ENCODE measurements at places on chromosomes 4 and X.

DNA sequence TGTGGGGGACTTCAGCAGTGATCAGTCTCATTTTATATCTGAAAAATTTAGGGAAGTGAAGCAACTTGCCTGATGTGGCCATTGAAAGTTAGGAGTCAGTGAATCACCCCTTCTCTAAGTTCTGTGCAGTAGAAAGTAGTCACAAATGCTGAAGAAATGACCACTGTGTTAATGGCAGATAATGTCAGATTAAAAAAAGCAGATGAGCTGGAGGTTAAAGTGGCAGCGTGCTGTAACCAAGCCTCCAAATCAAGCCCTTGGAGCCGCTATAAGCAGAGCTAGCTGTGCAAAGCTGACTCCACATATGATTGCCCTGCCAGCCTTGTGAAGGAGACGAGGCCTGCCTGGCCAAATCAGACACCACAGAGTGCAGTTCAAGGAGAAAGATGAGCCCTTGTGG lies 39.2 kb upstream of the PDE5A start:
- DNase-seq, result no peak

GRCh38 chr4:26360864-26361263 lies 40.0 kb downstream of the RBPJ start:
- no peak for DNase-seq

DNA sequence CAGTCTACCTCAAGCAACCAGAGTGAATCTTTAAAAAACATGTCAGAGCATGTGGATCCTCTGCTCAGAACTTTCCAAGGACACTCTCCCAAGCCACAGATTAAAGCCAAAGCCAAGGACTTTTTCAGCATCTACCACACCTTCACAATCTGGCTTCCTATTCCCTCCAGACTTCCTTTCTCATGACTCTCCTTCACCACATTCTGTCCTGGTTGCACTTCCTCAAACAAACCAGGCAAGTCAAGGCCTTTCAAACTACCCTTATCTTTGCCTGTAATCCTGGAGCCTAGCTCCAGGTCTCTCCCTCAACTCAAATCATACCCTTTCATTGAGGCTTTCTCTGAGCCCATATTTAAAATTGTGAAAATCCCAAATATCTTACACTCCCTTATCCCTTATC lies 191.6 kb upstream of the GALNTL6 start:
- DNase-seq, result no peak

- no peak for DNase-seq
These were observed 21.8 kb downstream of the NKX3-2 start for GRCh38 chr4:13522282-13523104.

DNA sequence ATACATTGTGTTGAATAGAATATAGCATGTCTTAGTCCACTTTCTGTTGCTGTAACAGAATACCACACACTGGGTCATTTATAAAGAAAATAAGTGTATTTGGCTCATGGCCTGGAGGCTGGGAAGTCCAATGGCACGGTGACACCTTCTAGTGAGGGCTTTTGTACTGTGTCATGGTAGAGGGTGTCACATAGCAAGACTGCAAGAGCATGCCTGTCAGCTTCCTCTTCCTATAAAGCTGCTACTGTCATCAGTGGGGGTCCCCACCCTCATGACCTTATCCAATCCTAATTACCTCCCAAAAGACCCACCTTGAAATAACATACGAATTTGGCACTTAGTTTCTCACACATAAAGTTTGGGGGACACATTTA lies 193.2 kb downstream of the PTTG2 start:
- DNase-seq, result no peak

- no peak for DNase-seq
These were observed 45.9 kb upstream of the GPC4 start for GRCh38 chrX:133461231-133461630.

DNA sequence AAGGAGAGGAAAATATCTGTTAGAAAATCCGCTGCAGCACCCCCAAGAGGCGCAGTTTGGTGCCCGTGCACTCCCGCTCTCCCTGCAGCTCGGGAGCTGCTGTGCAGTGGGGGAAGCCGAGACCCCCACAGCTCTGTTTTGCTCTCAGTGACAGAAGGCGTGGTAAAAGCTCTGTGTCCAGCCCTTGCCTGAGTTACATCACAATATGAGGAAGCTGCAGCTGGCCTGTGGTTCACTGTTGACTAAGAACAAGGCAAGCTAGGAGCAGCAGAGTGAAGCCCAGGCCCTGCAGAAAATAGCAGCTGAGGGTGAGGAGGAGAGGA lies 88.5 kb upstream of the ADRA2C start:
- DNase-seq, result no peak

- no peak for DNase-seq
These were observed 13.9 kb downstream of the ATP7A start for GRCh38 chrX:77924320-77924859.

- DNase-seq, result no peak
These were observed 251.6 kb downstream of the NPFFR2 start for GRCh38 chr4:72283357-72283756.

GRCh38 chr4:186918466-186918865 lies 194.8 kb upstream of the FAT1 start:
- no peak for DNase-seq

DNA sequence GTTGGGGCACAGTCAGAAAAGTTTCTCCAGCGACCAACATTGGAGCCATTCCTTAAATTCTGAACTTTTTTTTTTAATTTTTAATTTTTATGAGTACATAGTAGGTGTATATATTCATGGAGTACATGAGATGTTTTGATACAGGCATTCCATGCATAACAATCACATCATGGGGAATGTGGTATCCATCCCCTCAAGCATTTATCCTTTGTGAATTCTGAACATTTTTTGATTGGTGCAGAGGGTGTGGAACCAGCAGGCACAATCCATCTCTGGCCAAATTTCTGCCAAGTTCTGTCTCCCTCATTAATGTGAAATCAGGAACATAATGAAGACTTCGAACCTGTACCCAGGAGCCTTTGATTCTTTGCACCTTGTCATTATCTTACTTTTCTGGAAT lies 267.0 kb downstream of the FRMPD4 start:
- DNase-seq, result no peak

All from T-cell (primary cell).